ENCODE measurements at places on chromosomes 11 and 22.

- no peak for DNase-seq
These were observed 402.8 kb downstream of the MIAT start for GRCh38 chr22:27060190-27060589.

- DNase-seq, result no peak
These were observed 4.8 kb downstream of the VPS51 start for GRCh38 chr11:65100674-65101350.

DNA sequence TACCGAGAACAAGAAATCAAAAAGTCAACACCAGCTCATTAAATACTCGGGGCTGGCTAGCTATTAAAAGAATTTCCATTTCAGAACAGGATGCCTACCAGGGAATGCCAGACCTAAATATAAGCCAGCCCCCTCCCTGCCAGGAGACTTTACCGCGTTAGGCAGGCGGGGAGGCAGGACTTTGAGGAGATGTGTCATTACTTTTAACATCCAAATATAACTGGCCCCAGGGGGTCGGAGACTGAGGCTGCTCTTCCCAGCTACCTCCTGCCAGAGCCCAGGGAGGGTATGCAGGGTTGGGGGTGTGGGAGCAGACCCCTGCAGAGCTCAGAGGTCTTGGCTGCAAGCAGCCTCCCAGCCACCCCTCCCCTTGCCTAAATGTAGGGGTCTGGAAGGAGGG lies 183.5 kb downstream of the DSCAML1 start:
- DNase-seq, result no peak

DNA sequence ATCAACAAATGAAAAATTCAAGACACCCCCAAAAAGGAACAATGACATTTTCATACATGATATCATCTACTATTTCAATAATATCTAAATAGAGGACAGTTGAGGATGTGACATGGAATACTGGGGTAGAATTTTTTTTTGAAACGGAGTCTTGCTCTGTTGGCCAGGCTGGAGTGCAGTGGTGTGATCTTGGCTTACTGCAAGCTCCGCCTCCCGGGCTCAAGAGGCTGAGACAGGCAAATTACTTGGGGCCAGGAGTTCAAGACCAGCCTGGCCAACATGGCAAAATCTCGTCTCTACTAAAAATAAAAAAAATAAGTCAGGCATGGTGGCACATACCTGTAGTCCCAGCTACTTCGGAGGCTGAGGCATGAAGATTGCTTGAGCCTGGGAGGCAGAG lies 41.4 kb downstream of the LRRC74B start:
- no peak for DNase-seq

DNA sequence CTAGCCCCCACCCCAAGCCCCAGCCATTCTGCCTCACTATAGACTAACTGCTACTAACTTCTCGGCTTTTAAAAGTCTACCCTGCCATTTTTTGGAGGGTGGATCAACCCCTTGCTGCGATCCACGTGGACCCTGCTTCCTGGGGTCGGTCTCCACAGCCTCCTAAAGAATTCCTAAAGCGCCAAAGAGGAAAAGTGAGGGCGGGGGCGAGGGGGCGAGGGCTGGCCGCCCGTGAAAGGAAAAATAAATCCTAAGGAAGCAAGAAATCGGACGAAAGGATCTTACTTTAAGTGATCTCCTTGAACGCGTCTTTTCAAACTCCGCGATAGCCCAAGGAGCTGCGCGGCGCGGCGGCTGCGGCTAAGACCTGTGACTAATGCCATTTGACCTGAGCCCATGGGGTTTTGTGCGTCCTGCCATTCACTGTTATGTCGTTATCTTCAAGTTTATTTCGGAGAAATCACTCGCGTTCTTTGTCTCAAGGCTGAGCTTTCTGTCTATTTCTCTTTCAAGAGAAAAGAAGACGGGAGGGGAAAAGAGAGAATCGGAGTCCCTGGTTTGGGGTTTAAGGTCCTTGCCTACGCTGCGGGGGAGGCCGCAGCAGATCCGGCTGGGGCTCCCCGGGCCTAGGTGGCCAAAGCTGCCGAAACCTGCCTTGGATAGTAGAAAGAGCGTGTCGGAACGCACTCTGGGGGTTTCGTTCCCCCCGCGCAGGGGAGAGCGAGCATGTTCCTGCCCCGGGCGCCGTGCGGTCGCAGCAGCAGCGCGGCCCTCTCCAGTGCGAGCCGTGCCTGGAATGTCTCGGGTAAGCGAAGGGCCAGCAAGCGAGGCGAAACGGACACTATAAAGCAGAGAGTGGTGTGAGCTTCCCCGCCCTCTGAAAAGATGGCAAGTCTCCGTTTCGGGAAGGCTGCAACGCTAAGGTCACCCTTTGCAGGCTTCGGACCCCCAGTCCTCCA lies 2.8 kb upstream of the DBX1 start:
- DNase-seq, result peak; percentile 43

Data from NCI-H524 (cell line).